Hematopoietic multipotent progenitor cell treated with erythropoietin and hydrocortisone succinate and interleukin-3 and kit ligand, for 17 days (in vitro differentiated cells): ENCODE measurements at places on chromosomes 5 and 9.

GRCh38 chr9:134400283-134400682 lies 74.0 kb downstream of the RXRA start:
- DNase-seq, result no peak

DNA sequence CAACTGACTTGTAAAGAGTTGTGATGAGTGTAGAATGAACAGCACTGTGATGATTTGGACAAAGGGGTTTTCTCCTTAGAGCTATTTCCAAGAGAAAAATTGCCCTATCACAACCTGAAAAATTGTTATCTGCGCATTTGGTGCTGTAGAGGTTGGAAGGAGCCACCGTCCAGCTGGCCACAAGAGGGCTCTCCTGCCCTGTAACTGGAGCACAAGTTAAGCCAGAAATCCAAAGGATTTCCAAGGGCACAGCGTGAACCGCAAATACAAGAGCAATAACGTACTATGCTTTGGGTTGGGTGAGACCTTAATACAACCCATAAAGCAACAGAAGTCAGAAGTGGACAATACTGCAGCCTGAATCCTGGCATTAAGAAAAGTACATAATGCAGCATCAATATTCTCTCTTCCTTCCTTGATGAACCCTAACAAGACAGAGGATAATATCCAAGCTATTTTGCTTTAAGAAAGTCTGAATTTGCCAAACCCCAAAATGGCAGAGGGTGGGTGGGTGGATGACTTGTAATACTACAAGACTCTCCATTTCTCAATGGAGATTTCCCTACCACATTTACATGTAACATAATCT lies 56.8 kb upstream of the SMIM32 start:
- DNase-seq, result no peak

GRCh38 chr5:23274171-23274570 lies 233.2 kb upstream of the PRDM9 start:
- no peak for DNase-seq

- no peak for DNase-seq
These were observed 228.0 kb downstream of the HINT1 start for GRCh38 chr5:130937046-130937445.

GRCh38 chr5:16345454-16345853 lies 120.1 kb downstream of the ZNF622 start:
- DNase-seq, result no peak
